ENCODE measurements at places on chromosomes 3 and 15.

DNA sequence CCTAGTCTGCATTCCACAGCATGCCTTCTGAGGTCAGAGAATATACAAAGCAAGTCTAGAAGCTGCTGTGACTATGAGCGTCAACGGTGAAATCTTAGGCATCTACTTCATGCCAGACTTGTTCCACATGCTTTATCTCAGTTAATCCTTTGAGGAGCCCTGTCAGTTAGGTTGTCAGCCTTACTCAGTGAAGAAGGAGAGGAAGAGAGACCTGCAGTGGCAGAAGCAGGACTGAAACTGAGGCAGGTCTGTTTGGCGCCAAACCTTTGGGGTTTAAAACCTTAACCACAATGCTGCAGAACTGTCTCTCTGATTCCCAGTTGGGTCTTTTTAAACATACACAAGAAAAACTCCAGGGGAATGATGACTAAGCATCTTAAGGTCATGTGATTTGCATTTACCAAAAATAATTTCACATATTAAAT lies 139.0 kb upstream of the LIPC start:
- no peak for DNase-seq

DNA sequence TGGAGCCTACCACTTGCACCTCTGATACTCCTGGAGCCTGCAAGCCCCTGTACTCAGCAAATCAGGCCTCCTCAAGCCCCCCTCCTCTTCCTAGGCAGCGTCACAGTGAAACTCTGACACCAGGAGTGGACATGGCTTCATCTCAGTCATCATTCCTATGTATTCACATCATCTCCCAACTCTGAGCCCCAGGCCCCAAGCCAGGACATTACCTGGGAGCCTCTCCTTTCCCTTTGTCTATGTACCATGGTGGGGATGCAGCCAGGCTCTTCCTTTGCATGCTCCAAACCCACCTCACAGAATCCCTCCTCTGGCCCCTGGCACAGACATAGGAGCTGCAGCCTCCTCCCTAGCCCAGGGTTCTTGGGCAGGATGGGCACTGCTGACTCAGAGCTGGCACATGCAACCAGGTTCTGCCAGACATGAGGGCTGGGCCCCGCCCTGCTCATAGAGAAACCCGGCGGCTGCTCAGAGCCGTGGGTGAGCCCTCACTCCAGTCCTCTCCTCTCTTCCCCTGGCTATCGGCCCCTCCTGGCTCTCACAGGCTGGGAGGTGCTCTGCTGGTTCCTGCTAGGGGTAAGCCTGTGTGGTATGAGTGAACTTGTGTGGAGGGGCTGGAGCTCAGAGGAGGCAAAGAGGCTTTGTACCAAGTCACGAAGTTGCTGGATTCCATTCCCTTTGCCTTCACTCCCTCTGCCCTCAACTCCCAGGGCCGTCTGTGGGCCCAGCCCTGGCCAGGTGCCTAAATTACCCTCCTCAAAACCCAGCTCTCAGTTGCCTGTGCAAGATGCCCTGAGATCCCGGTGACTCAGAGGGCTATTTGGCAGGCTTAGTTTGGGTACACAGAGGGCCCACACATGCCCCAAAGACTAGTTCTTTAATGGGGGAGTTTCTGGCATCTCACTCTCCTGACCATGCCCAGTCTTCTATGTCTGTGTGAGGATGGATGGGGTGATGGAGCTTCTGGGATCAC lies 1.9 kb upstream of the PLCD1 start:
- DNase-seq, result peak; percentile 34

DNA sequence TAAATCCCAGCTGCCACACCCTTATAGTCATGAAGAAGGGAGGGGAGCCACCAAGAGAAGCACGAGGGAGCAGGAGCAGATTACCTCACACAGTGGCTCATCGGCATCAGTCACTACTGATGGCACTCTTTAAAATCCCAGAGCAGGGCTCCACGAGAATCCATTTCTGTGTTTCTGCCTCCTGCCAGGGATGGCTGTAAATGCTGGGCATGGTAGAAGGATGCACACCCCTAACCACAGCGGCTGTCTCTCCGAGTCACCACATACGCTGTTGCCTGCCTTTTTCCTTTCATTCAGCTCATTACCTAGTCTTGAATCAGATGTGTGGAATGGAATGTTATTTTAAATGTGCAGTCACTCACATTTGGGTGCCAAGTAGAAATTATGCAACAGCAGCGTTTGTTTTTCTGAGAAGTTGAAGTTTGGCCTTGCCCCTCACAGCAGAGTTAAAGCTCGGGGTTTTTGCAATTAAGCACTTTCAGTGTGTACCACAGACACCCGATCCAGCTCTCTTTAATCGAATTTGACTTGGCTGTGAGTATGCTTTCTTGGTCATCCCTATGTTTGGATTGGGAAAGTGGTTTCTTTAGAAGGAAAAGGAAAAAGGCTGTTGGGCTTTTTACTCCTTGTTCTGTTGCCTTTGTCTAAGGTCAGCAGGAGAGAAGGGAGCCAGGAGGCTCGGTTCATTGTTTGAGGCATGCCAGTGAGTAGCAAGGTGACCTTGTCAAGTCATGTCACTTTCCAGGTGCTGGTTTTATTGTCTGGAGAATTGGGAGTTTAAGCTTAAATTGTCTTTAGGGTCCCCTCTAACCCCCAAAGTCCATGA lies 284.2 kb upstream of the TPM1 start:
- no peak for DNase-seq

DNA sequence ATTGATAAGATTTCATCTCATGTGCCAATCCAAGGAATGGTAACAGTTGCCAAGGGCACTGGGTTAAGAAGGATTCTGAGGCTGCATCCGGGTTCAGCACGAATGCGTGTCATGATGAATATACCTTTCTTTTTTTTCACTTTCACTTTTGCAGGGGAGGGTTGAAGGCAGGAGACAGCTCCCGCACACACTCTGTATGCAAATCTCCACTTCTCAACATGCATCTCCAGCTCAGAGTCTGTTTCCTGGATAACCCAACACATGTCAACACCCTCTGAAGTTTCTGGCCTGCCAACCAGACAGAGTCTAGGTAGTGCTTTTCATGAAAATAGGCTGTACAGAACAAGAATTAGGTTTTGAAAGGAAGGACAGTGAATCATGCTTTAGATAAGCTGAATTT lies 21.6 kb downstream of the B4GALT4 start:
- peak; percentile 46 for DNase-seq

GRCh38 chr15:83284559-83285283 lies at the start of gene BNC1:
Gene BNC1 (minus strand): TSS chr15:83284664. CDS start chr15:83284628, 36 bp downstream.
- DNase-seq, result no peak

Measured in activated naive CD4-positive, alpha-beta T cell treated with anti-CD3 and anti-CD28 coated beads, Interleukin-2, amount 50 U/mL, for 16 hours (primary cell).